ENCODE measurements at places on chromosomes 4 and X.
A peak's percentile ranks its signal among the peaks of the same experiment; 100 is the strongest.

DNA sequence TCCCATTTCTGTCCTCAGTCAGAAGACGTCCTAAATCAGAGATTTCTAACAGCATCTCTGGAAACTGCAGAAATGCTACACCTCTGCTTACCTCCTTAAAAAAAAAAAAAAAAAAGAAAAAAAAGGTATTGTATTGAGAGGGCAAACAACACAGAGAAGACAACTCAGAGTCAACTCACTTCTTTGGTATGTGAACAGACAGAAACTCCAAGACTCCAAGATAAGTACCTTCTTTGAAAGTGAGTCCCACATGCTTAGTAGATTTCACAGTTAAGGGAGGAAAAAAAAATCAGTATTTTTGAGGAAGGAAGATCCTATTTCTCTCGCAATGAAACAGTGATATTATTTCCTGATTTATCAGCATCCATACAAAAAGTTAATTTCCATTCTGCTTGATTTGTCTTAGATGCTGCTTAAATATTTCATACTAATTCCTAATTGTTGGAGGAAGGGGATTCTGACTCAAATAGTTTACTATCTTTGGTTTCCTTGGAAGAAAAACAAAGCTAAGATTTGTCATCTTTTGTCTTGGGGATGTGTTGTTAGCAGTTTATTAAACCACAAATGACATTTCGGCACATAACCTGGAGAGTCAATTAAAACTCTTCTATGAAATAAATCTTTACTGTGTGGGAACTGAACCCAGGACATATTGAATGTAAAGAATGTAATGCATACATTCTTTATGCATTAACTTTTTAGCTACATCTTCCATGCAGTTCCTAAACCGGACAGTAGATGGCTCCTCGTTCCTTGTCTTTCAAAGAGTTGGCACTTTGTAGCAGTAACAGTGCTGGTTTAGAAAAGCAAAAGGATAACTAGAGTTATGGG lies 4.7 kb downstream of the RASGEF1B start:
- peaks cover 18% of the 10 kb centered on the region for H3K4me1 ChIP-seq
- no peak for ATAC-seq
- no peaks in the 10 kb centered on the region for H3K36me3 ChIP-seq
- no peak overlapping the region for H3K27ac ChIP-seq
- H3K4me3 ChIP-seq = no peak overlapping the region
- no peaks in the 10 kb centered on the region for H3K27me3 ChIP-seq

- no peak for ATAC-seq
- no peak overlapping the region for H3K4me3 ChIP-seq
- H3K36me3 ChIP-seq = no peaks in the 10 kb centered on the region
- peaks cover 4% of the 10 kb centered on the region for H3K27me3 ChIP-seq
- H3K4me1 ChIP-seq = no peaks in the 10 kb centered on the region
- H3K27ac ChIP-seq = no peak overlapping the region
These were observed 8.2 kb downstream of the MID1 start for GRCh38 chrX:10612215-10612614.

- peaks cover 3% of the 10 kb centered on the region for H3K27me3 ChIP-seq
- no peak overlapping the region for H3K4me3 ChIP-seq
- no peaks in the 10 kb centered on the region for H3K36me3 ChIP-seq
- no peak for ATAC-seq
These were observed 51.7 kb upstream of the STPG2 start for GRCh38 chr4:98195005-98195404.

GRCh38 chr4:71338846-71339593 lies at the start of gene SLC4A4:
Gene SLC4A4, plus strand, starts transcription at chr4:71339020.
- H3K27me3 ChIP-seq = peaks cover 7% of the 10 kb centered on the region
- ATAC-seq = peak; percentile 91
- no peaks in the 10 kb centered on the region for H3K36me3 ChIP-seq
- peaks cover 3% of the 10 kb centered on the region for H3K4me1 ChIP-seq
- H3K27ac ChIP-seq = no peak within 1 kb of the TSS

DNA sequence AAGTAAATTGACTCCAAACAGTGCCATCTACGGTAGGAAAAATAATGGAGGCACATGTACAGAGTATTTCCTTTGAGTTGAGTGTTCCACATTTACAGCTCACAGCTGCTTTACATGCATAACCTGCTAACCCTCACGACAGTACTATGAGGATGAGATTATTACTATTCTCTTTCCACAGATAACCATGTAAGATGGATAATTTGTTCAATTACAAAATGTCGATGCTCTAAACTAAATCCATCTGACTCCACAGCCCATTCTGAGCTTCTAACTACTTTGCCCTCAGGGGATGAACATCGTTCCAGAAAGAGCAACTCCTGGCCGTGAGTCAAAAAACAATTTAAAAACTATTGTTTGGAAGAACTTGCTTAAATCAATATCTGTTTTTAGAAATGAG lies 330.4 kb upstream of the NWD2 start:
- no peak for ATAC-seq
- no peaks in the 10 kb centered on the region for H3K36me3 ChIP-seq
- no peak overlapping the region for H3K4me3 ChIP-seq
- H3K27ac ChIP-seq = no peak overlapping the region
- no peaks in the 10 kb centered on the region for H3K4me1 ChIP-seq

DNA sequence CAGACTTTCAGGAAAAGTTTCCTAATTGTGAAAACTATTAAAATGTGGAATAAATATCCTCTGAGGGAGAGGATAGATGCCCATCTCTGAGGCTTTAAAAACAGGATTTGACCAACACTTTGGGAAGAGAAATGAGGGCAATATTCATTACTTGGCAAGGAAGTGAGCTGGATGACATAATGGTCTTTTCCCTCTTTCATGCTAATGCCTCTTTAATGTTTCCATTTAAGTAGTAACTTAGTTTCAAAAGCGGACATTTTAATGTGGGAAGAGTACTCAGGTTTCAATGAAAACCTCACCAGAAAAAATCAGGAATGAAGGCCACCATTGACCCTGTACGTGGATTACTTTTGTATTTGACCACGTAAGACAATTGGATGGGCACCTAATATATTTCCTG lies 503.3 kb downstream of the ANKRD50 start:
- H3K27me3 ChIP-seq = no peaks in the 10 kb centered on the region
- no peak for ATAC-seq
- no peaks in the 10 kb centered on the region for H3K4me1 ChIP-seq
- H3K36me3 ChIP-seq = no peaks in the 10 kb centered on the region

DNA sequence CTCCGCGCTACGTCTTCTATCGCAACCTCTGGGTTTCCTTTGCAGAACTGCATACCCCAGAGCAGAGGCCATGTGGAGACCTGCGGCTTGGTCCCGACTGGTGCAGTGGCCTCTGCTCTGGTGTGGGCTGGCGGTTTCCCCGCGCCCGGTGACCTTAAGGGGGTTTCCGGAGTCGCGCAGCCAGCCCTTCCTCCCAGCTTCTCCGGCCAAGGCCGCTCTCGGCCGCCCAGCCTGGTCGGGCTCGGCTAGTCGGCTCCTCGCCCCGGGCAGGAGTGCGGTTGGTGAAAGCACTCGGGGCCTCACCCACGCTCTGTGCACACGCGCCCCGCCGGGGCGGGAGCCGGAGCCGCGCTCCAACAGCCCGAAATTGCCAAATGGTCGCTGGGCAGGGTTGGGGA lies 84.9 kb downstream of the BCOR start:
- peaks cover 13% of the 10 kb centered on the region for H3K27me3 ChIP-seq
- H3K36me3 ChIP-seq = no peaks in the 10 kb centered on the region
- H3K27ac ChIP-seq = no peak overlapping the region
- H3K4me3 ChIP-seq = peak overlapping the region; percentile 73

DNA sequence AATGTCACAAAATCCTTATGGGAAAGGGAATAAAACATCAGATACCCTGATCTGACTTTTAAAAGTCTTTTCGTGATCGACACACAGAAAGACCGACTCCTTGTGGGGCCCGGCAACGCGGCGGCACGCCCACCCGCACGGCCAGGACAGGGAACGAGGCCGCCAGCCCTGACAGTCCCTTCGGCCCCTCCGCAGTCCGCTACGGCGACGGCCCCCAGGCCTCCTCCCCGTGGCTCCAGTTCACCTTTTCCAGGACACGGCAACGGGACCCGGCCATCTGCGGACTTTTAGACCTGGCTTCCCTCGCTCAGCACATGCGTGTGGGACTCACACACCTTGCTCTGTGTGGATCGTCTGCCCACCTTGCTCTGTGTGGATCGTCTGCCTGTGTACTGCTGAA lies 33.6 kb upstream of the GTPBP6 start:
- no peak for ATAC-seq
- H3K27ac ChIP-seq = no peak overlapping the region
- no peaks in the 10 kb centered on the region for H3K27me3 ChIP-seq
- H3K4me3 ChIP-seq = no peak overlapping the region

- no peaks in the 10 kb centered on the region for H3K36me3 ChIP-seq
- H3K4me3 ChIP-seq = peak overlapping the region; percentile 68
- ATAC-seq = no peak
- H3K27me3 ChIP-seq = no peaks in the 10 kb centered on the region
- H3K4me1 ChIP-seq = peaks cover 15% of the 10 kb centered on the region
These were observed 53.5 kb downstream of the CHST7 start for GRCh38 chrX:46627062-46627461.

DNA sequence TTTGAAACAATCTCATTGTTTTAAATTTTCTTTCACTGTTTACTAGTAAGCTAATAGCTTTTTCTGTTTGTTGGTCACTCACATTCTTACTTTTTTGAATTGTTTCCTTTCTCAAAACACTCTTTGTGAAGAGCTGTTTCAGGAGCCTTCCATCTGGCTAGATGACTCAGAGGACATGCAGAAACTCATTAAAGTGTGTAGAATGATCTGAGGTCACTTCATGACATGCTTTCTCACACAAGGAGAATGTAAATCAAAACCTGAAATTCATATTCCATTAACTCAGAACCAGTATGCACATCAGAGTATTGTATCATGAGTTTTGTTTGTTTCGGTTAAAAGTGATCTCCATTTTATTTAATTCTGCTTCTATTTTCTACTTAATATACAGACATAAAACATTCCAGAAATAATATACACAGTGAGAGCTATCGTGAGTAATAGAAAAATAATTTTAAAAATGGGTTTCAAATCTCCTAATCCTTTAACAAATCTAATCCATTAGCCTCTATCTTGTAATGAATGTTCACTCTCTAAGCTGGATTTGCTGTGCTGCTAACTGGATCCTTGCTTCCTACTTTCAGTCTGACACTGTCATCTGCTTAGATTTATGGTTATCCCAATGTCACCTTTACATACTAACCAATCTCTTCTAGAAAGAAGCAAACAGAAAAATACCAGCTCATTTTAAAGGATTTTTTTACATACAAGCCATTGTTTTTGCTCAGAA lies 449.6 kb downstream of the FSTL5 start:
- no peaks in the 10 kb centered on the region for H3K27me3 ChIP-seq
- no peaks in the 10 kb centered on the region for H3K4me1 ChIP-seq
- ATAC-seq = no peak
- H3K27ac ChIP-seq = no peak overlapping the region

DNA sequence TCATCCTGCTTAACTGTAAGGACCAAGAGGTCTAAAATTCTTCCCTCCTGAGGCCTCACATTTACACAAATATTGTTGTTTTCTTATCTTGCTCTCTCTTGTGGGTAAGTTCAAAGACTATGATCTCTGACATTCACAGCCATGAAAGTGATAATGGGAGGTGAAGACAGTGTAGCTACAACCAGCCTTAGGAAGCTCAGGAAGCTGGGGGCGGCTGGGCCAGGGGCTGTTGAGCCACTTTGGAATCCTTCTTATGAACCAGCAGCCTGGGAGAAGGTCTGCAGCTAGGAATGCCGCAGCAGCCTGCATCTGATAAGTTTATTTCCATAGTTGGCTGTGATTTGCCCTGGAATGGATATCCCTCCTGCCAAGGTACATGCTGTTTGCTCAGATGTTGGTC lies 316.2 kb downstream of the STIM2 start:
- H3K36me3 ChIP-seq = no peaks in the 10 kb centered on the region
- no peak overlapping the region for H3K4me3 ChIP-seq
- H3K4me1 ChIP-seq = no peaks in the 10 kb centered on the region
- H3K27ac ChIP-seq = no peak overlapping the region

- no peak for ATAC-seq
- no peaks in the 10 kb centered on the region for H3K36me3 ChIP-seq
These were observed 6.0 kb downstream of the SLC2A9 start for GRCh38 chr4:10015140-10015753.

GRCh38 chr4:3320361-3321023 lies 27.7 kb downstream of the RGS12 start:
- ATAC-seq = no peak
- no peak overlapping the region for H3K27ac ChIP-seq
- H3K4me3 ChIP-seq = no peak overlapping the region
- no peaks in the 10 kb centered on the region for H3K4me1 ChIP-seq
- H3K27me3 ChIP-seq = no peaks in the 10 kb centered on the region

DNA sequence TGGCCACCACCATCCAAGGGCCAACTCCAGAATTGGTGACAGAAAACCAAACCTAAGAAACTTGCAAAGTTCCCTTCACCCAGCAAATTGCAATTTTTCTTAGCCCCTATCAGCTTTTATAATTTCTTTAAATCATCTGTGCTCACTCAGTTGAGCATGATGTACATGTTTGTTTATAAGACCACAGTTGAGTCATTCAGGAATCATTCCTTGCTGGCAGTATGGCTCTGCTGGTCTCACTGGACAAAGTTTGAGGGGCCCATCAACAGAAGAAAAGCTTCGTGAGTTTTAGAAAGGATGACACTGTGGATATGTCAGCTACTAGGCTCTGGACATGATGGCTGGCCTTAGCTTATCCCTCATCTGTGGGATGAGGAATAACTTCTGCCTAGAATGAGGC lies 4.0 kb downstream of the TRPC5 start:
- H3K27me3 ChIP-seq = peaks cover 15% of the 10 kb centered on the region
- H3K27ac ChIP-seq = no peak overlapping the region
- no peaks in the 10 kb centered on the region for H3K36me3 ChIP-seq
- no peak for ATAC-seq
- no peak overlapping the region for H3K4me3 ChIP-seq
- no peaks in the 10 kb centered on the region for H3K4me1 ChIP-seq

DNA sequence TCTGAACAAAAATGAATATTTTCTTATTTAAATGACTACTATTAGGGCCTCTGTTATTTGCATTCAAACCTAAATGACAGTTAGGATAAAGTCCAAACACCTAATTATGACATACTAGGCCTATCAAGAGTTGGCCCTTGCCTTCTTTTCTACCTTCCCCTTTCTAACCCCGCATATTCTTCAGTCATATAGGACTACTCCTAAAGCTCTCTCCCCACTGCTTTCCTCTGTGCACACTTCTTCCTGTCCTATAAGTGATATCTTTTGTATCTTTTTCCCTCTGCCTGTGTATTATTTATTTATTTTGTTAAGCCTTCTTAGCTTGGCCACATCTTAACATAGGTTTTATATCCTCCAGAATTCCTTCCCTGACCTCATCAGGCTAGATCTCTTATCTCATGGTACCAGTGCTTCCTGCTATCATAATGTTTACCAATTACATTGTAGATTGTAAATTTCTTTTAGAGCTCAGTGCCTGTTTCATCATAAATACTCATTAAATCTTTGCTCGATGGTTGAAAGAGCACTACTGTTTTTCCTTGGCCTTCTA lies 22.5 kb downstream of the ERVMER34-1 start:
- H3K4me1 ChIP-seq = no peaks in the 10 kb centered on the region
- no peak for ATAC-seq
- H3K4me3 ChIP-seq = no peak overlapping the region
- H3K36me3 ChIP-seq = no peaks in the 10 kb centered on the region
- no peaks in the 10 kb centered on the region for H3K27me3 ChIP-seq

- H3K36me3 ChIP-seq = peaks cover 43% of the 10 kb centered on the region
- peak overlapping the region; percentile 98 for H3K27ac ChIP-seq
- peak overlapping the region; percentile 99 for H3K4me3 ChIP-seq
- H3K27me3 ChIP-seq = no peaks in the 10 kb centered on the region
These were observed 646 bp downstream of the ABCB7 start for GRCh38 chrX:75155447-75155826.

GRCh38 chr4:36128689-36129088 lies 115.6 kb downstream of the ARAP2 start:
- ATAC-seq = no peak
- H3K4me1 ChIP-seq = peaks cover 4% of the 10 kb centered on the region
- H3K27ac ChIP-seq = peak overlapping the region; percentile 21
- no peak overlapping the region for H3K4me3 ChIP-seq
- peaks cover 70% of the 10 kb centered on the region for H3K36me3 ChIP-seq
- H3K27me3 ChIP-seq = no peaks in the 10 kb centered on the region

All from activated T-helper 17 cell treated with anti-CD3 and anti-CD28 coated beads, Interleukin-2, amount 50 U/mL, for 72 hours (primary cell).